ENCODE measurements at places on chromosomes 12 and 14.

GRCh38 chr12:88501972-88502938 is 78.0 kb downstream of the KITLG start:
- DNase-seq = no peak

DNA sequence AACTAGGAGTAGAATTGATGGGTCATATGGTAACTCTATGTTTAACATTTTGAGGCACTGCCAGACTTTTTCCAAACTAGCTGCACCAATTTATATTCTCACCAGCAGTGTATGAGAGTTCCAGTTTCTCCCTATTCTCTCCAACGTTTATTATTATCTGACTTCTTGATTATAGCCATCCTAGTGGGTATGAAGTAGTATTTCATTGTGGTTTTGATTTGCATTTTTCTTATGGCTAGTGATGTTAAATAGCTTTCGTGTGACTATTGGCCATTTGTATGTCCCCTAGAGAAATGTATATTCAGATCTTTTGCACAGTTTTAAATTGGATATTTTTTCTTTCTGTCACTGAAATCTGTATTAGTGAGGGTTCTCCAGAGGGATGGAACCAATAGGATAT is 37.8 kb downstream of the HELB start:
- DNase-seq = no peak

DNA sequence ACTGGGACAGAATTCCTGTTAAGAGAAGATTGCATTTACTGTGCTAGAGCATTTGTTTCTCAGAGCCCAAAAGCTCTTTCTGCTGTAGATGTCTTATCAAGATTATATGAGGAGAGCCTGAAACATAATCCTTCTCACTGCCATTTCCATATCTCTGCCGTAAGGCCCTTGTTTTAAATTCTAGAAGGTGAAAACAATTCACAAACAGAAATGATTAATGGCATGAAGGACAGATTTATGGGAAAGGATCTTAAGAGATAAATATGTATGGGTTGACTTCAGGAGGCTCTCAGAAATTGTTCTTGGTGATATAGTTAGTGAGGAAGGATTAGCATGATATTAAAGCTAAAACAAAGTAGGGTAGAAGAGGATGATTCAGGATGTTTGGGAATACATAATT is 40.8 kb upstream of the PRICKLE1 start:
- no peak for DNase-seq

- DNase-seq = no peak
These were observed 358 bp downstream of the ELK3 start for GRCh38 chr12:96194576-96194889.

DNA sequence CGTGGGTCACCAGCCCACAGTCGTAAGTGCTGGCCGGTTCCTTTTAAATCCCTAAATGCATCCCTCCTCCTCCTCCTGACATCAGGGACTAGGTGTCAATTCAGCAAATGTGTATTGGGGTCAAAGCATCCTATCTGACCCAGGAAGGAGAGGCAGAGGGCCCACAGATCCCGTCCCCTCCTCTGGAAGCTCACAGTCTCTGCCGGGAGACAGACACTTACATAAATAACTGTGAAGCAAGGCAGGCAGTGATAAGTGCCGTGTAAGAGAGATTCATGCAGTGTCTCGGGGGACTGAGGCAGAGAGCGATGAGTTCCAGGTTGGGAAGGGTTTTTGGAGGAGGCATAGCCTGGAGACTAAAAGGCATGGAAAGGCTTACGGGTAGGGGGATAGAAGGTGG is 44.1 kb downstream of the HRK start:
- no peak for DNase-seq

GRCh38 chr14:25050269-25051150 is 563 bp upstream of the STXBP6 start:
- no peak for DNase-seq
